H54 (cell line): ENCODE measurements at places on chromosomes 11 and 22.
A peak's percentile ranks its signal among the peaks of the same experiment; 100 is the strongest.

GRCh38 chr11:57306940-57307565, 17.7 kb downstream of the TNKS1BP1 start:
- DNase-seq, result no peak

GRCh38 chr11:111320728-111321568, 22.6 kb downstream of the POU2AF3 start:
- DNase-seq, result no peak

DNA sequence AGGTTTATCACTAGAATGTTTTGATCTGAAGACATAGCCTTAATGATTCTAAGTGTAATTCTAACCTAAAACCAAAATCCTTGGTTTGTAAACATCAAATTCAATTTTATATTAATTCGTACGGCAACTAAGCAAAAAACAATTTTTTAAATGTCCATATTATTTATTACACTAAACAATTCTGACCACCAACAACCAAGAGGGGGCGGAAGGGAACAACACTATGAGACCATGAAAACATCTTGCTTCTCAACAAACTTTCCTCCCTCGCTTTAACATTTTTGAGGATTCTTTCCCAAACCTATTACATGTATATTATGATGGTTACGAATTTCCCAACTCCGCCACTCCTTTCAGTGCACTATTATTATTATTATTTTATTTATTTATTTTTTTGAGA, 6.5 kb upstream of the UCP2 start:
- DNase-seq, result no peak

GRCh38 chr11:31879681-31880080, 68.6 kb upstream of the PAX6 start:
- DNase-seq, result no peak

DNA sequence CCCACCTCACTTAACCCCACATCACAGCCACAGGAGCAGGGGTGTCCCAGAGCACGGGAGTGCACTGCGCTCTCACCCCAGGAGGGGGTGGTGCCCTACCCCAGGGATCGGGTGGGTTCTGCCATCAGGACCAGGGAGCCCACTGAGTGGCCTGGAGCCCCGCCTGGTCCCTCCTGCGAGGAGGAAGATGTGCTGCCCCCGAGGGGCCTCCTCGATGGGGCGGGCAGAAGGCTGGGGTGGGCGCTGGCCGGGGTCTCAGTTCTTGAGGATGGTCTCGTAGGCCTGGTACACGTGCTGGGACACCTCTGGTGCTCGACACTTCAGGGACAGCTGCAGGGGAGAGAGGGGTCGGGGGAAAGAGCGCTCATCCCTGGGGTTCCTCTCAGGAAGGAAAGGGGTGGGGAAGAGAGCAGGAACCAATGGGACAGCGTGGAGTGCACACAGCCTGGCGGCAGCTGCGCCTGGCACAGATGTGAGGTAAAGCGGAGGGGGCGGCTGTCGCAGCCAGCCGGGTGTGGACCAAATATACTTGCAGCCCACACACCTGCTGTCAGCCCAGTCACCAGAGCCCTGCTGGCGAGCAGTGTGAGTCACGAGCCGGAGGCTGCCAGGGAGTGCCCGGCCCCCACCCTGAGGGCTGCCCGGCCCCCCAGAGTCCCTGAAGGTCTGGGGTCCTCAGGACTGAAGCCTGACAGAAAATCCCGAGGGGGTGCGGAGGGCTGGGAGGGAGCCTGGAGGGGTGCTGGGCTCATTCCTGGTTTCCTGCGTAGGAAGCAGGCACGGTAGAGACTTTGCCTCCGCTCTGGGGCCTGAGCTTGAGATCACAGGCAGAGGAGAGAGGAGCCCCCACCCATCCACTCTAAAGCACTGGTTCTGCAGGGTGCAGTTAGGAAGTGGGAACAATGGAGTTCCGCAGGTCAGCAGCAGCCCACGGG, 13.3 kb upstream of the RASL10A start:
- peak; percentile 63 for DNase-seq
